Cardiac septum (tissue), 1 donor: ENCODE measurements at places on chromosomes 1 and 21. TPM values are rescaled to one million over a fixed set of nuclear protein-coding genes. Genes with fewer than 3 reads are reported as not detected.

The SAMD11 gene
- 10.2 TPM for total RNA-seq

The SLC9C2 gene
- 0.13 TPM for total RNA-seq

DNA sequence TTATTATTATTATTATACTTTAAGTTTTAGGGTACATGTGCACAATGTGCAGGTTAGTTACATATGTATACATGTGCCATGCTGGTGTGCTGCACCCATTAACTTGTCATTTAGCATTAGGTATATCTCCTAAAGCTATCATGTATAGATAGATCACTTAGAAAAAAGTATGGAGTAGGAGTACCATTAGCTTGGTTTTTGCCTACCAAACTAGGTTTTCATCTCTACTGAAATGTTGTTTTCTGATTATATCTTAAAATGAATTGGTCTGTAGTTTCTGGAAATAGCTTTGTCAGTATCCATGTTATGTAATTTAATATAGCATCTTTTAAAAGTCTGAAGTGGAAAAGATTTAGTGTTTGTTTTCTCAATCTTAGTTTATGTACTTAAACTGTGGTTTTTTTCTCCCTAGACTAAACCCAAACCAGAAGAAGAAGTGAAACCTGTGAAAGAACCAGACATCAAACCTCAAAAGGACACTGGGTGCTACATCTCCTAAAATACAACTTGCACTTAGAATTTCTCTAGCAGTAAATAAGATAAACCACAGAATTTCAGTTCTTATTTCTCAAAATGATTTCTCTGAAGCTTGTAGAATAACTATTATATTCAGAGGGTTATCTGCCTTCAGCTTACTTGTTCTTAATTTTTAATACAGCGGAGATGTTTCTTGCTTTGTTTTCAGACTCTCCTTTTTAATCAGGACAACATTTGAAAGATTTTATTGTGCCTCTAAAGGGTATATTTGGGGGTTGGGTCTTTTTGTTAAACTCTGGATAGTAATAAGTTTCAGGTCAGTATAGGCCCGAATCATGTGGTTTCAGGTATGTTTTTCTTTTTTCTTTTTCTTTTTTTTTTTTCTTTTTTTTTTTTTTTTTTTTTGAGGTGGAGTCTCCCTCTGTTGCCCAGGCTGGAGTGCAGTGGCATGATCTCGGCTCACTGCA is 4.5 kb upstream of the FAM177B start:
- DNase-seq, result no peak

DNA sequence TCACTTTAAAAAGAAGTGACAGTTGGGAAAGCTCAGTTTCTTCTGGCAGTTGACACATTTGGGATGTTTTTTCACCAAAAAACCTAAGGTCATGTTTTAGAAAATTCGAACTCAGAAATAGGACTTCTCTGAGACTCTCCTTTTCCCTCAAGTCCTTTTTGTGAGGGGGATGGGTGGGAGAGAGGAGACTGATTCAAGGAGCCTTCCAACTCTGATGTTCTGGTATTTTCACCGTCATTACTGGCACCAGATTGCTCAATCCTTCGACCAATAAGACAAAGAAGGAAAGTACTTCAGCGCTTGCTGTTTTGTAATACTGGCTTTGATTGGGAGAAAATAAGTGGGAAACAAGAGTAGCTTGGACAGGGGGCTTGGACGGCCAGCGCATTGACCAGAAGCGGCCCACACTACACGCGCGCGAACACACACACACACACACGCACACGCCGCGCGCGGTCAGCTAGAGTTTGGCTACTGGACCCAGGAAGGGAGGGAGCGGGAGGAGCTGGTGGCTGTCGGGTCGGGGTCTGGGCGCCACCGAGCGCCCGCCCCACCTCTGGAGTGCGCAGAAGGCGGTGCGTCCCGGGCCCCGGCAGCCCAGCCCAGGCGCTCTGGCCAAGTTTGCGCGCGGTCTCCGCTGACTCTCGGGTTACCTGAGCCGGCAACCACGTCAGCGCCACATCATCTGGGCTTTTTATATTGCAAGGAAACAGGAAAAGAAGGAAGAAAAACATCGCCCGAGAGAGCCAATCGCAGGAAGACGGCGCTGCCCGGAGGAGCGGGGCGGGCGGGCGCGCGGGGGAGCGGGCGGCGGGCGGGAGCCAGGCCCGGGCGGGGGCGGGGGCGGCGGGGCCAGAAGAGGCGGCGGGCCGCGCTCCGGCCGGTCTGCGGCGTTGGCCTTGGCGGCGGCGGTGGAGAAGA is at the start of gene KCNK1:
Gene KCNK1, plus strand, starts transcription at position 855 of the 921 bp plus-strand sequence. Its CDS starts 66 bp downstream, at position 921.
- DNase-seq, result no peak

- no peak for DNase-seq
These were observed 72.6 kb downstream of the DTL start for GRCh38 chr1:212108187-212108586.
